Peyer's patch (tissue), 4 donors: ENCODE measurements at places on chromosomes 7 and 10. TPM values are rescaled to one million over a fixed set of nuclear protein-coding genes. Genes with fewer than 3 reads are reported as not detected.

RAB18 gene
- 16.5 TPM for total RNA-seq

CAMK2B gene
- 3.9 TPM for total RNA-seq

LRRC18 gene
- 1.7 TPM for total RNA-seq

DNA sequence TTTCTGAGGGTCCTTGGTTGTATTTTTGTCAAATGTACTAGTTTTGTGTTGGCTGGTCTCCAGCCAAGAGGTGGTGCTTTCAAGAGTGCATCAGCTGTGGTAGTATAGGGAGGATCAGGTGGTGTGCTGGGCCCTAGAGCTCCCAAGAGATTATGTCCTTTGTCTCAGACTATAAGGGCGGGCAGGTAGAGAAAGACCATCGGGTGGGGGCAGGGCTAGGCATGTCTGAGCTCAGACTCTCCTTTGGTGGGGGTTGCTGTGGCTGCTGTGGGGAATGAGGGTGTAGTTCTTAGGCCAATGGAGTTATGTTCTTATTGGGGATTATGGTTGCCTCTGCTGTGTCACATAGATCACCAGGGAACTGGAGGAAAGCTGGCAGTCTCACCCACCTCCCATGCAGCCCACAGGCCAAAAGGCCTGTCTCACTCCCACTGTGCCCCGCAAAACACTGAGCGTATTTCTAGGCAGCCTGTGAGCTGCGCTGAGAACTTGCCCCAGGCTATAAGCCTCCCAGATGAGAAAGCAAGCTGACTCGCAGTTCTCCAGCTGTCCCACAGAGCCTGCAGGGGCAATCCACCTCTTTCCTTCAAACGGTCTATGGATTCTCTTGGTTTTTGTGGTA lies 1066.7 kb downstream of the GRM8 start:
- no peak overlapping the region for H3K4me3 ChIP-seq
- DNase-seq: no peak
- H3K36me3 ChIP-seq: no peaks in the 10 kb centered on the region
- no peak overlapping the region for H3K27ac ChIP-seq

DNA sequence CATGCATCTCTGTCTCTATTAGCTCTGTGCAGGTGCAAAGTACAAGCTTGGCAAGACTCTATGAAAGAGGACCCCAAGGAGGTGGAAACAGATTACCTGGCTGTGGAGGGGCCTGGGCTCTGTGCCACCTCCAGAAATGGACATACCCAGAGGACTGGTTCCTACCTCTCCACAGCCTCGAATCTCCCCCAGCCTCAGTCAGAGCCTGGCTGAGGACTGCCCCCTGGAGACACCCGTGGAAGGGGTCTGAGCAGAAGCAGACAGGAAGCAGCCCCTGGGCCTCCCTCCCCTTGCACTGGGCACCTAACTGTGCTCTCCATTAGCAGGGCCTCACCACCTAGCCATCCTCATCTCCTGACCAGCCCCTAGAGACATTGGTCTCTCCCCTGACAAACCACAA lies 92.0 kb downstream of the DLG5 start:
- DNase-seq: no peak
- H3K27me3 ChIP-seq: no peaks in the 10 kb centered on the region
- H3K4me3 ChIP-seq: no peak overlapping the region

DNA sequence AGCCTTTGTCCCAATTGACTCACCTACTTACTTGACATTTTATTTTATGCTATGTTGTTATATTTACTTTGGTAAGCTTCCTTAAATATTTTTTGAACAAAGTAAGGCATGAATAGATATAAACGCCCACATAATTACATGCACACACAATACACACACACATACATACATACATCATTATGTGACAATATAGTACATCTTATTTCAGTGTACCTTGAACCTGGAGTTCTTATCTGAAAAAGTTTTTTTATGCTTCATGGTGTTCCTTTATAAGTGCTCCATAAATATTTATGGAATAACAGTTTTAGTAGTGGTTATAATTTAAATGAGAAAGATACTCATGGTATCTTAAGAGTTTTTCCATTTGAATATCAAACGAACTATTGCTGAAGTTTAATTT lies 102.8 kb upstream of the MTPN start:
- DNase-seq: no peak
- H3K27me3 ChIP-seq: no peaks in the 10 kb centered on the region
- no peak overlapping the region for H3K27ac ChIP-seq
- no peaks in the 10 kb centered on the region for H3K4me1 ChIP-seq
- H3K4me3 ChIP-seq: no peak overlapping the region
- H3K36me3 ChIP-seq: no peaks in the 10 kb centered on the region

GRCh38 chr7:139830782-139831501 lies 1.9 kb downstream of the TBXAS1 start:
- H3K4me1 ChIP-seq: no peaks in the 10 kb centered on the region
- H3K4me3 ChIP-seq: peak overlapping the region; percentile 30
- H3K27ac ChIP-seq: no peak overlapping the region
- no peak for DNase-seq
- no peaks in the 10 kb centered on the region for H3K36me3 ChIP-seq
- no peaks in the 10 kb centered on the region for H3K27me3 ChIP-seq

GRCh38 chr7:107838816-107839565 lies 36.0 kb upstream of the SLC26A3 start:
- H3K4me1 ChIP-seq: peaks cover 11% of the 10 kb centered on the region
- no peak overlapping the region for H3K4me3 ChIP-seq
- H3K27me3 ChIP-seq: no peaks in the 10 kb centered on the region

TET1 gene
- total RNA-seq: 1.1 TPM

DNA sequence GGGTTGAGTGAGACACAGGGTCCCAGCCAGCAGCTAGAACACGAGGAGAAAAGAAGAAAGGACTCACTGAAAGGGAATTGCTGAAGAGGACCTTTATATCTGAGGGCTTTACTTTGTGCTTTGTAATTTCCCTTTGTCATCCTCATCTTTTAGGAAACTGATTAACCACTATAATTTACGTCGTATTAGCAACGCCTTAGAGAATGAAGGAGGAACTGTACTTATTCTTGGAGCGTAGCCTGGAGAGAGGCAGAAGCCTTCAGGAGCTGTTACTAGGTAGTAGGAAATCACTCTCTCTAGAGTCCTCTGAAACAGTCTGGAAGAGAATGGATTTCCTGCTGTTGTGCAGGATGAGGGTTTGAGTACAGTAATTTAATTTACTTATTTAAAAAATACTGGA lies 101.0 kb upstream of the STEAP1B start:
- no peaks in the 10 kb centered on the region for H3K36me3 ChIP-seq
- H3K4me1 ChIP-seq: no peaks in the 10 kb centered on the region
- no peak for DNase-seq
- no peak overlapping the region for H3K4me3 ChIP-seq
- no peak overlapping the region for H3K27ac ChIP-seq

GNAT3 gene
- 1.5 TPM for total RNA-seq

DNA sequence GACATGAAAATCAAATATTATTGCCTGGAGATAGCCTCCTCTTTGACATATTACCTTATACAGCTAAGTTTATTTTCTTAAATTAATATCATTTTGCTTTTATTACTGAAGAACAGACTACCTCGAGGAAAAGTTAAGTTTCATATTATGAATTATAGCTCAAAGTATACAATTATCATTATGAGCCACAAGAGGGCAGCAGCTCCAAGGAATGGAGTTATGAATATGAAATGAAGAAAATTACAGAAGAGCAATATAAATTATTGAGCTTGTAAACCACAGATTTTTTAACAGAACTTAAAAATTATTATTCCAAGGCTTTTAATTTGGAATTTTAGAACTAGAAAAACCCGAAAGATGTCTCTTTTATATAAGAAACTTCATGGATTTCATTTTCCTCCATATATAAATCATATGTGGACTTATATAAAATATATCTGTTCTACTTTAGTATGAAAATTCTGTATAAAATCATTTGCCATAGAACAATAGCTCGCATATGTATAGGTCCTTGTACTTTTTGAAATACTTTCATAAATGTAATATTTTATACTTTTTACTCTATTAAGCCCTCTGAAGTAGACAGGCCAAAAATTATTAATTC lies 40.1 kb downstream of the IQUB start:
- H3K27ac ChIP-seq: no peak overlapping the region
- H3K27me3 ChIP-seq: no peaks in the 10 kb centered on the region
- H3K4me3 ChIP-seq: no peak overlapping the region
- DNase-seq: no peak
- no peaks in the 10 kb centered on the region for H3K4me1 ChIP-seq
- no peaks in the 10 kb centered on the region for H3K36me3 ChIP-seq

- no peak overlapping the region for H3K27ac ChIP-seq
- H3K4me3 ChIP-seq: no peak overlapping the region
- no peak for DNase-seq
- H3K36me3 ChIP-seq: no peaks in the 10 kb centered on the region
- H3K4me1 ChIP-seq: no peaks in the 10 kb centered on the region
Measured at GRCh38 chr10:48711830-48712229, 27.2 kb downstream of the WDFY4 start.

DNA sequence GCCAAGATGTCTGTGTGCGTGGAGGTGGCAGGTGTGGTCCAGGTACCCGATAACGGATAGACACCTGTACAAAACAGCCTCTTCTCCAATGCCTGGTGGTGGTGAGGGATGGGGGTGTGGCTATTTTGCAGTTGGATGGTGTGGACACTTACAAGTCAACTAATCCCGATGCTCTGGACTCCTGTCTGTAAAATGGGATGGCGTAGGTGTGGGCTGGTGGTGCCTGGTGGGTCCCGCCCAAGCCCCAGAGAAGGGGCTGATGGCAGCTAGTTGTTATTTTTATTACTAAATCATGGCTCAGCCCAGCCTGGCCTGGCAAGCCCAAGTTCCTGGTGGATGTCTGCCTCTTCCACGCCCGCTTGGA lies 22.3 kb downstream of the GTF2IRD1 start:
- H3K4me3 ChIP-seq: no peak overlapping the region
- H3K27me3 ChIP-seq: no peaks in the 10 kb centered on the region
- no peak for DNase-seq
- H3K27ac ChIP-seq: no peak overlapping the region
- H3K4me1 ChIP-seq: peaks cover 47% of the 10 kb centered on the region

PMS2 gene
- 9.6 TPM for total RNA-seq

BICC1 gene
- 4.2 TPM for total RNA-seq
